Urinary bladder (tissue), 4 donors: ENCODE measurements at places on chromosomes 11 and 22.

DNA sequence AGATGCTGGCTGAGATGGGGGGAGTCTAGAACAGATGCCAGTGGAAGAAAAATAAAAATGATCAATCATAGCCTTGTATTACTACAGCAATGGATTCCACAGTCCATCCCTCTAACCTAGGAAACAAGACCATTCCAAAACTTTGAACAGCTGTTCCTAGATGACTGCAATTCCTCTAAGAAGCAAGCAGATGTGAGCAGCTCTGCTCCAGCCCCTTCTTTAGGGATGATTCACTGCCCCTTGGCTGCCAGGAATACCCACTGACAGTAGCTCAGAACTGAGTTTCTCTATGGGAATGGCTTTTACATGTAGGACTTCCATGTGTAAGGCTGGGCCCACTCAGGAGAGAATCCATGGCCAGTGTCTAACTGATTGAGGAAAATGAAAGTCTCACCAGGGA is 943.9 kb downstream of the OPCML start:
- no peak for DNase-seq

GRCh38 chr11:8352103-8352875 is 88.6 kb upstream of the LMO1 start:
- no peak for DNase-seq

GRCh38 chr11:66259956-66260355 is 8.5 kb upstream of the RAB1B start:
- DNase-seq: no peak

DNA sequence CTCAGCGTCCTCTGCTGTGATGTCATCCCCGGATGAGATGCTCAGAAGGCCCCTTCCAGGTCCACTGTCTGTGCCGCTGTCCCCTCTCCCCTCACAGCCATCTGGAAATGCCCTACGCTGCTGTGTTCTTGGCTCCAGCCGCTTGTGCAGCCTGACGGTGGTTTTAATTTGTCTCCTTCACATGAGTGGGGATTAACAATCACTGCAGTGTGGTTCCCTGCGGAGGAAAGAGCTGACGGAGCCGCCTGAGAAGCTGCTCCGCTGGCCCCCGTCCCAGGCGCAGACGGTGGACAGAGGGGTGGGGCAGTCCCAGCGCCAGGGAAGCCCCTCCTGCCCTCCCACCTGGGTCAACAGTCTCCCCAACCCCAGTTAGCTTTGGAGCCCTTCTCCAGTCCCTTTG is 67.5 kb upstream of the PHF21B start:
- no peak for DNase-seq

GRCh38 chr11:134358165-134358855 is 26.5 kb downstream of the GLB1L2 start:
- no peak for DNase-seq

DNA sequence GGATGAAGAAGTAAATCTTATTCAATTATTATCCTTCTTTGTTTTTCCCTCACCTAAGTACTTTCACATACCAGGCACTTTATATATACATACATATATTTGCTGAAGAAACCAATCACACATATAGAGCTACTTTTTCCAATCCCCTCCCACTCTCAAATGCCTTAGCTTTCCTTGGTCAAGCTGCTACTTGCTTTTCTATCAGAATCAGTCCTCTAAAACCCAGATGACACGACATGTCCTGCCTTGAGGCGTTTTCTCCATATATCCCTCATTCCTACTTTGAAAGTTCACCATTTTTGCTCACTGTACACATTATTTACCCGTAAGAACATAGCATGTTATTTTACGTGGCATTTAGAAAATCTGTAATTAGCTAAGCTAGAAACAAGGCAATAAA is 5.4 kb downstream of the RAB38 start:
- no peak for DNase-seq

GRCh38 chr22:49328630-49329405 is 498.9 kb downstream of the BRD1 start:
- no peak for DNase-seq

- no peak for DNase-seq
Observed at GRCh38 chr11:93500759-93501158, 42.4 kb downstream of the SMCO4 start.

- no peak for DNase-seq
Observed at GRCh38 chr22:44225812-44226211, 45.1 kb downstream of the PARVG start.

GRCh38 chr11:102712137-102712536 is 6.6 kb upstream of the MMP27 start:
- no peak for DNase-seq

DNA sequence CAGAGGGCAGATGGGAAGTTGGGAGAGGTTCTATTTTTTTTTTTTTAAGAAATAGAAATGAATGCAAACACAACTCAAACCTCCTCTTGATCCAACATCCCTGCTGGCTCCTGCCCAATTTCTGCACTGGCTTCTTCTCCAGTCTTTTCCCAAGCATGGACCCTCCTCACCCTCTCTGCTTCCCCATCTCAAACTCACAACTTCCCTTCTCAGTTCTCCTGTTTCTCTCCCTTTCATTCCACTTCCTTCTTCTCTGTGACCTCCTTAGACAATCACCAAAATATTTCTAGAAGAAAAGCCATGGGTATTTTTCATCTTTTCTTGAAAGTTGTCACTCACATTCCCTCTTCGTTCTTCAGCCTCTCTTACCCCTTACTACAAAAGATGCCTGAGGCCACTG is 85.2 kb upstream of the VPREB1 start:
- DNase-seq: no peak

- peak; percentile 23 for DNase-seq
Observed at GRCh38 chr11:130102301-130103249, 32.9 kb downstream of the APLP2 start.

DNA sequence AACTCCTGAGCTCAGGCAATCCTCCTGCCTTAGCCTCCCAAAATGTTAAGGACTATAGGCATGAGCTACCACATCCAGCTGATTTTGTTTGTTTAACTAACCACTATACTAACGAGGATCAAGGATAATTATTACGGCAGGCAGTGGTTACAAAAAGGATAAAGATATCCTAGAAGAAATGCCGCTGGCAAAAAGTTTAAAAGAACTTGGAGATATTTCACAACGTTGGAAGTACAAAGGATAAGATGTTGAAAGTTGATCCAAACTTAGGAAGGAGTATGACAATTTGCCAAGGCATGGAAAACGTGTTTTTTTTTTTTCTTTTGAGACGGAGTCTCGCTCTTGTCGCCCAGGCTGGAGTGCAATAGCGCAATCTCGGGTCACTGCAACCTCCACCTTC is 13.4 kb downstream of the AP5B1 start:
- no peak for DNase-seq

DNA sequence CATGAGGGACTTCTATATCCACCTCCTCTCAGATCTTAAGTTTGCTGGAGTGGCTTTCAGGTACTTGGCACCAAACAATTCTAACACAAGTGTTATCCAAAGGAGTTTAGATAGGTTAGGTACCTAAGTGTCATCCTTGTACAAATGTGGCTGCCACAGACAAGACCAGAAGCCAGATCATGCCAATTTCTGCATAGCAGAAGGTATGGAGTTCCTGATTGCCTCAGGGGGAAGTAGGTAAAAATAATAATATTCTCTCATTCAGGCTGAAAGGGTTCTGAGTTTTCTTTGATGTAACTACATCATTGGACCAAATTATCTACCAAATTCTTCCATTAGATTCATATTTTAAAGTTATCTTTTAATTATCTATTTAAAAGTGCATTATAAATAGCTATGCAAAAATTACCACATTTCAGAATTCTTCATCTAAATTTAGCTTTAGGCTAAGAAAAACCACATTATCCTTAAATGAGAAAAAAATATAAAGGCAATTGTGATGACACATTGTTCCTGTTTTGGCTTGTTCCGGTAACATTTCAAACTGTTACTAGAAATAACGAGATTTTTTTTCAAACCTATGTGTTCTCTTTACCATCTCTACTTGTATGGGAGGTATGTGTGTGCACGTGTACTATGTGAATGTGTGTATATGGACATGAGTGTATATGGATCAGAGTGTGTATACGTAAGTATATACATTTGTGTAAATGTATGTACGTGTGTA is 66.2 kb upstream of the POU2AF2 start:
- DNase-seq: no peak

GRCh38 chr22:49400941-49401598 is 426.6 kb downstream of the BRD1 start:
- no peak for DNase-seq

DNA sequence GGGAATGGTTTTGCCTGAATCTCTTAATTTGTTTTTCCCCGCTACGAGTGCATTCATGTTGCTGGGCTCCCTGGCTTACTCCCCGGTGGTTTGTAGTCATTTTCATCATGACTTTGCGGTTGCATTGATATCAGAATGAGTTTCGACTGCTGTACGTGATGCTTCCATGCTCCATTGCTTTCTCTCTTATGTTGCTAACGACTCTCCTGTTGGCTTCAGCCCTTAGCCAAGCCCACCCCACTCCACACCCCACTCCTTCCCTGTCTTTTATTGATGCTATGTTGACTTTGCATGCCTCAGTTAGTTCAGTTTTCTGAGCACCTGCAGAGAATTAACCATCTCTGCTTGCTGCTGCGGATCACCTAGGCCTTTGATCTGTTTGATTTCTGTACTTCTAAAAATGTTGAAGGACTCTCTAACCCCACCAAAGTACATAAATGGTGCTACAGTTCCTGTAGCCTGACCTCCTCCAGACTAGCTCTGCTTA is 65.3 kb downstream of the ARFGAP2 start:
- no peak for DNase-seq

DNA sequence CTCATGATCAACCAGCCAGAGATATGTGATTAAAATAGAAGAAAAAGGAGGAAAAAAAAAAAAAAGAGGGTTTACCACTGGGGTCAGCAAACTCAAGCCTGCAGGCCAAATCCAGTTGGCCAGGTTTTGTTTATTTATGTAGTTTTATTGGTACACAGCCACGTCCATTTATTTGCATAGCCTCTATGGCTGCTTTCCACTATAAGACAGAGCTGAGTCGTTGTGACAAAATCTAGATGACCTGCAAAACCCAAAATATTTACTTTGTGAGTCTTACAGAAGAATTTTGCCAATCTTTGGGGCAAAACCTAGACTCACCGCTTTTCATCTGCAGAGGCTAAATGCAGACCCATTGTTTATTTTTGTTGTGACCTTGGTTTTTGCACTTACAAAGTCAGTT is 87.1 kb downstream of the TENM4 start:
- DNase-seq: no peak

DNA sequence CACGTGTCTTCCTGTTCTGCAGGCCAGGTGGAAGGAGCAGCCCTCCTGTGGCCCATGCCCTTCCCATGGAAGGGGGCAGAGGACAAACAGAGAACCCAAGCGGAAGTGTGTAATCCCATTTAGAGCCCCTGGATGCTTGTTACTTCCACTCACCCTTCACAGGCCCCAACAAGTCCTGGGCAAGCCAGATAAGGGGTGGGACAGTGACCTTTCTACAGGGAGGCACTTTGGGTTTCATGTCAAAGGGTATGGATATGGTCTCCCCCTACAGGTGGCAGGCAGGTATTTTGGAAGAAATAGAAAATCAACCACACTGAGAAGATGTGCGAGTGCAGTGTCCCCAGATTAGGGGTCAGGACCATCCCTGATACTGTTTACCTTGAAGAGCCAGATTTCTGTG is 11.4 kb downstream of the MPEG1 start:
- DNase-seq: no peak

- DNase-seq: no peak
Observed at GRCh38 chr11:95245038-95245437, 14.0 kb upstream of the SESN3 start.

DNA sequence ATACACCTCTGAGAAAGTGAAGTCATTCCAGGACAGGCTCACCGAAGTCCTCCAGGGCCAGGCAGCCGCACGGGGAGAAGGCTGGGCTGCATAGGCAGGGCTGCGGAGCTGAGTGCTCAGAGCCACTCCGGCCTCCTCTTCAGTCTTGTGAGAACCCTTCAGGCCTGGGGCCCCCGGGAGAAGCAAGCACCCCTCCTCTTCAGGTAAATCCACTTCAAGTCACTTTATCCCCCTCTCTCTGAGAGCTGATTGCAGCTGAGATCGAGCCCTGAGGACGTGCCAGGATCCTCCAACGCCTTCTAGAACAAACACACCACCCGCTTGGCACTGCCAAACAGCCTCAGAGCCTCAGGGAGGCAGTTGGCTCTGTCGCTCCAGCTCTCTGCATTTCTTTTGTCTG is 1526.3 kb downstream of the BRD1 start:
- DNase-seq: no peak

DNA sequence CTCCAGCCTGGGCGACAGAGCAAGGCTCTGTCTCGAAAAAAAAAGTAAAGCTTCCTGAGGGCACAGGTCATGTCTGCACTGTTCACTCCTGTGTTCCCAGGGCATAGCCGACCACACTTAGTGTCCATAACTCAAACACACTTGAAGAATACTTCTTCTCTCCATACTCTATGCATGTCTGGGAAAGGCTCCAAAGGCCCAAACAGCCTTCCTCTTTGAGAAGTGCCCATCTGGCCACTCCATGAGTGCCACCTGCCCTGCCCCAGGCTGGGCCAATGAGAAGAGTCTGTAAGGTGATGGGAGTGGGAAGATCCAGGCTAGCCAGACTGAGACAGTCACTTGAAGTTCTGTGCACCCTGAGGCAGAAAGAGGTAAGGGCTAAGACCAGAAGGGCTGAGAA is 24.7 kb downstream of the DGCR2 start:
- no peak for DNase-seq

DNA sequence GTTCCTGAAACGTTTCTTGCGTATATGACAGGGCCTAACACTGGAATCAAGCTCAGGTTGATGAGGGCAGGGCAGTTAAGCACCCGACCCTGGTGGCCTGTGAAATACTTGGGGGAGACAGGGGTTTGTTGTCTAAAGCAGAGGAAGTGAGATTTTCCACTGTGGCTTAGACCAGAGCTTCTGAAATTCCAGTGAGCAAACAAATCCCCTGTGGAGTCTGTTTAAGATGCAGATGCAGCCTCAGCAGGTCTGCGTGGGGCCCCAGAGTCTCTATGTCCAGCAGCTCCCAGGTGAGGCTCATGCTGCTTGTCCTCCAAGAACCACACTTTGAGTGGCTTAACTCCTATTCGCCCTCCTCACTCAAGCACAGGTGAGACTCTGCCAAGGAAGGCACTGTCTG is 39.1 kb upstream of the PRAME start:
- DNase-seq: no peak

- DNase-seq: no peak
Observed at GRCh38 chr11:68539395-68539794, 78.8 kb downstream of the PPP6R3 start.

DNA sequence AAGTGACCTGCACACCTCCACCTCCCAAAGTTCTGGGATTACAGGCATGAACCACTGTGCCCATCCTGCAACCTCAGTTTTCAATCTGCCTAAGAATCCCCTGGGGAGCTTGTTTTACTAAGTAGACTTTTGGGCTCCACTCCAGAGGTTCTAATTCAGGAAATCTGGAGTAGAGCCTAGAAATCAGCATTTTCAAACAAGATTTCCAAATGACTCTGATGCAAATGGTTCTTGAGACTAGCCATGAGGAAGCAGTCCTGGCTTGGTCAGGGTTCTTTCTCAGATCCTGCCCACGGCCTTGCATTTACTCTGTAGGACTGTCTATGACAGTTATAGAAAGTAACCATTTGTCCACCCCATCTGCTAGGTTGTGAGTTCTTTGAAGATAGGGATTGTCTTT is 1.6 kb upstream of the KCNE3 start:
- no peak for DNase-seq
